ENCODE measurements at places on chromosomes 1 and 21.

DNA sequence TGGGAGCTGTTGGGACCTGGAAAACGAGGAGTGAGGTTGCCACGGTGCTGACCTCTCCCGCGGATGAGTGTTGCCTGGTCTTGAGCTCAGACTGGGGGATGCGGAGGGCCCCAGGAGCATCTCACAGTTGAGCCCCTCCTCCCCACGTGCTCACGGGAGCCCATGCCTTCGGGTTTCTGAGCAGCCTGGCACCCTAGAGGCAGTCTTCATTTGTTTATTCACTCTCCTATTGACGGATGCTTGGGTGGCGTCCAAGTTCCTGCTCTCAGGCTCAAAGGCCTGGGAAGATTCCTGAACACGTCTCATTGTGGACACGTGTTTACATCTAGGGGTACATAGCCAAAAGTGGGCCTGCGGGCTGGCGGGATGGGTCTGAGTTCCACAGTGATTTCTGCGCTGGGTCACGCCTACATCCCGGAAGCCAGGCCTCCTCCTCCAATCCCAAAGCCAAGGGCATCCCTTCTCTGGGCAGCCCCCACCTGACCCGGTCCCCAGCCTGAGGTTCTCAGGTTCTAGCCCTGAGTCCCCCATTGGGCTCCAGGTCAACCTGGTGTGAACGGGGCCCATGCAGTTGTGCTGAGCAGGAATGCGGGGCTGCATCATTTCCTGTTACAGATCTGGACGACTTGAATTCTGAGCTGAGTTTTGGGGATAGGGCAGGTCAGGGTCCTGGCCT is 14.7 kb downstream of the WNT3A start:
- no peak for DNase-seq

GRCh38 chr1:77874804-77875445 is 13.5 kb upstream of the NEXN start:
- DNase-seq = no peak

DNA sequence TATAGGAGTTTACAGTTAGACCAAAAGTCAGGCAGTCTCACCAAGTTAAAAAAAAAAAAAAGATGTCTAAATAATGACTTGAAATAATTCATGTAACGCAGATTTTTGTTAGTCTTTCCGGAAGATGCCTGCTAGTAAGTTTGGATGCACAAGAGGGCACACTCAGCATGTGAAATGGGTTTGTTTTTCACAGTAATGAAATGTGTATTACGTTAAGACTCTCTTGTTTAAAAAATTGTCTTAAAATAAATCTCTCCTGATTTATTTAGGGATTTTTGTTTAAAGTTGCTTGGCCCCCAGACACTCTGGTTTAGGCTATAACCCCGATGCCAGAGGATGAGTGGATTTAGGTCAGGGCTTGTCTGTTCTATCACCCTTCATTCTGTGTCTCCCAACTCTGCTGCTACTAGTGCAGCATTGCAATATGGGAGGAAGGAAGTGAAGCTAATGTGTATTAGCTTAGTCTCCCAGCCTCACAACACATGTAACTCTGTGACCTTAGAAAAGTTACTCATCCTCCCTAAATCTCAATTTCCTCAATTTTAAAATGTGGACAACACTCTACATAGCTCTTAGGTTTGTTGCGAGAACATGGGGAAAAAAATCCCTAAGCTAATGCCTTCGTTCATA is 25.7 kb downstream of the CTH start:
- no peak for DNase-seq

GRCh38 chr1:178986204-178986603 is 39.5 kb upstream of the FAM20B start:
- DNase-seq = no peak

- DNase-seq = no peak
These were observed 356.9 kb downstream of the SIPA1L2 start for GRCh38 chr1:232273011-232273410.

DNA sequence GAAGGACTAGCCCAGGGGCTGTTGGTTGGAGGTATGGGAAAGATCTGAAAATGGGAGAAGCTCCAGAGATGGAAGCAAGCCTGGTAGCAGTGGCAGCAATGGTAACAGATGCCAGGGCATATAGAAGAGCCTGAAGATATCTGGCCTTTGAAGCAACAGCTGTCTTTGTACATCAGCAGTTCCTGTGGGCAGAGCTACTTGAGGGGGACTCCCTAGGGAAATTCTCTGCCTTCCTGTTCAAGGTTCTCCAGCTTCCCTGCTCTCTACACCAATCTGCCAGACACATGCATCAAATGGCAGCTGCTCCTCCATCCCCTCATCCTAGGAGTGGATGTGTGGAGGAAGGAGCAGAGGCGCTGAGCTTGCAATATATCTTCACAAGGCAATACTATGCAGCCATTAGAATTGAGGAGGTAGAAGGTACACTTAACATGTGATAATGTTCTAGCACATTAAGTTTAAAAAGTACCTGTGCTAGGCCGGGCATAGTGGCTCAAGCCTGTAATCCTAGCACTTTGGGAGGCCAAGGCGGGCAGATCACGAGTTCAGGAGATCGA is 2.2 kb downstream of the TMEM35B start:
- no peak for DNase-seq

DNA sequence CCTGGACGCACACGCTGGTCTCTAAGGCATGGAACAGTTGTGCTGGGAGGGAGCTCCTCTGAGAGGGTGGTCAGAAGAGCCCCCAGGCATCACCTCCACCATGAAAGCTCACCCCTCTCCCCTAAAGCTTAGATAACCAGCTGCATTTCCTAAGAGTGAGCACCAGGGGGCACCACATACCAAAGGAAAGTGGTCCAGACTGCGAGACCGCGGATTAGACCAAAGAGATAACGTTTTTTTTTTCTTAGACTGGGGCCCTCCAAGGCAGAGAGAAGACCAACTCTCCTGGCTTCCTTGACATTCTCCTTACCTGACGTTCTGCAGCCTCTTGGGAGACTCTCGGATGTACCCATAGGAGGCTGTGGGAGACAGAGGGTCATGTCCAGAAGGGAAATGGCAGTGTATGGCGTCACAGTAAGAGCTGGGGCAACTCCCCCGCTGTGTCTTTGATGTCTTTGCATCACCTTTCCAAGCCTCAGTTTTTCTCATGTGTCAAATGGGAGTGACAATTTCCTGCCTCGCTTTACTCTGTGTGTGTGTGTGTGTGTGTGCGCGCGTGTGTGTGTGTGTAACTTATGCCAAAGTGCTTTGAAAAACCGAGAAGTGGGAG is 12.3 kb upstream of the IFNLR1 start:
- no peak for DNase-seq

DNA sequence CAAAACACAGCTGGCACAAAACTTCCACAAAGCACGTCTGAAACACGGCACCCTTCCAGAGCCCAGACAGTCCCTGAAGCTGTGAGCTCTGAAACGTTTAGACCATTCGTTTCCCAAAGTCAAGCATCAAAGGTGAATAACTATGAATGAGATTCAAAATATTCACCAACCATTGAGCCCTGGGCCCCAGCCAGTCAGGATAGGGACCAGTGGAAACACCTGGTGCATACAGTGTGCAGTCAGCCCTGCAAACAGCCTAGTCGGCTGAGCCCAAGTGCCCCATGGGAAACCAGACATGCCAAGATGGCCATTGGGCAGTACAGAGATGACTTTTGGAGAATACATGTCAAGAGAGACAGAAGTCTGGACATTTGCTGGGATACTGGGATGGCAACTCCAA is 90.4 kb upstream of the EDN2 start:
- DNase-seq = no peak

- DNase-seq = no peak
These were observed 84.1 kb downstream of the SPAG17 start for GRCh38 chr1:118100686-118101514.

GRCh38 chr1:47367651-47368050 is 34.1 kb downstream of the CMPK1 start:
- DNase-seq = no peak

DNA sequence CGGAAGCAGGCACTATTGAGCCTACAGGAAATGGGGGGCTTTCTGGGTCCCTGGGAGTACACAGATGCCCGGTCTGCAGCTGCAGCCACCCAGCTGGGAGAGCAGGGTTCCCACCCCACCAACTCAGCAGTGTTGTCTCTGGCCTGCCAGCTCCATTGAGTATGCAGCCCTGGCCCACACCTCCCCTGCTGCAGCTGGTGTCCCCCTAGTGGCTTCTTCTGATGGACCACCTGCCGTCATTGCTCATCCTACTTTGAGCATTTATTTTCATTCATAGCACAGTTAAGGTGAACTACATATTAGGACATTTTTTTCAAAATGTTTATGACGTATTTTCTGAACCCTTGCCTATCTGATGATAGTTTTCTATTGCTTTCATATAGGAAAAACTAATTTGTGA is 189.8 kb upstream of the LYPLAL1 start:
- no peak for DNase-seq

DNA sequence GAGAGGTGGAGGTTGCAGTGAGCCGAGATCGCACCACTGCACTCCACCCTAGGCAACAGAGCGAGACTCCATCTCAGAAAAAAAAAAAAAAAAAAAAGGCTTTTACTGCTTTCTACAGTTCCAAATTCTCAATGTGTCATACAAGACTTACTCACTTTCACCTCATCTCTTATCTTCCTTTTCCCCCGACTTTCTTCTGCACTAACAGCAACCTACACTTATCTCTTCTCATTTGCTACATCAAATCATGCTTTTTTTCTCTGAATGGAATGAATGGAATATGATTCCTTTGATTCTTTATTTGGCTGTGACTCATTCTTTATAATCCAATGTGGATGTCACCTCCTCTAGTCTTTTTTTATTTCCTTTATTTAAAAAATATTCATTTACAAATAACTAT is 168.4 kb upstream of the DMRTA2 start:
- no peak for DNase-seq

GRCh38 chr1:175918364-175918801 is 175.0 kb upstream of the TNR start:
- no peak for DNase-seq

Data from SIG-M5 (cell line).